PC-3 (cell line): ENCODE measurements at places on chromosomes 16 and 17. TPM values are rescaled to one million over a fixed set of nuclear protein-coding genes. Genes with fewer than 3 reads are reported as not detected.
A peak's percentile ranks its signal among the peaks of the same experiment; 100 is the strongest.

- no peak for DNase-seq
- no peaks in the 10 kb centered on the region for H3K36me3 ChIP-seq
- no peak overlapping the region for H3K27ac ChIP-seq
- no peak overlapping the region for H3K4me3 ChIP-seq
Measured at GRCh38 chr16:68848786-68849185, 5.5 kb downstream of the TANGO6 start.

DNA sequence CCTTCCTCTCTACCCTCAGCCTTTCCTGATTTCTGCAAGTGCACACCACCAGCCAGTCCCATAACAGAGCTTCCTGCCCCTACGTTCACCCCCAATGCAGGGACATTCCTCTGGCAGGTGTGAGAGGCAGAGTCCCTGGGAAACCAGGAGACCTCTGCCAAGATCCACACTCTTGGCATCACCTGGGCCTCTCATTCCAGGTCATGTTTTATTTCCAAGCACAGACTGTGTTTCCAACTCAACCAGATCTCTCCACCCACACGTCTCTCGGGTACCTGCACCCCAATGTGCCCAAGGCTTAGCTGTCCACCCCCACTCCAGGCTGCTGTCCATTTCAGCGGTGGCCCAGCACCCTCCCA is 21.0 kb upstream of the PHB1 start:
- DNase-seq, result no peak
- peaks cover 47% of the 10 kb centered on the region for H3K27me3 ChIP-seq

DNA sequence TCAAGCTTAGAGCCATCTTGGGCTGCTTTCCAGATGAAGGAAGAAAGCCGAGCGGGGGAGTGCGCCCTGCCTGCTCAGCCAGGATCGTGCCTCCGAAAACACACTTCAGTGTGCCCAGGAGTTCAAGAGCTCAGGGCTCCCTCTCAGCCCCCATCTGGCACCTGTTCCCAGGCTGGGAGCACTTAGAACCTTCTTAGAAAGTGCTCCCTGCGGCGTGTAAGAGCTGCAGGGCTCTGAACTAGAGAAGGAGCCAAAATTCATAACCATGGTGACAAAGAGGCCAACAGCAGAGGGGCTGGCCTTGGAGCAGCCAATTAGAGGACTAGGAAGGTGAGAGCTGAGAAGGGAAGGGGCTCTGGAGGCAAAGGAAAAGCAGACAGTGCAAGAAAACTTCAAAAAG is 59.0 kb upstream of the TNRC6C start:
- H3K36me3 ChIP-seq, result no peaks in the 10 kb centered on the region
- H3K27me3 ChIP-seq, result peaks cover 71% of the 10 kb centered on the region
- H3K4me1 ChIP-seq, result no peaks in the 10 kb centered on the region
- no peak for DNase-seq

- H3K36me3 ChIP-seq, result peaks cover 18% of the 10 kb centered on the region
- no peaks in the 10 kb centered on the region for H3K27me3 ChIP-seq
- peak overlapping the region; percentile 40; the same call in 1 of the 2 replicates for H3K27ac ChIP-seq
- H3K4me1 ChIP-seq, result peaks cover 20% of the 10 kb centered on the region
Measured at GRCh38 chr16:66751053-66751302, 431 bp downstream of the DYNC1LI2 start.

- H3K27ac ChIP-seq, result no peak overlapping the region
- DNase-seq, result no peak
- no peaks in the 10 kb centered on the region for H3K36me3 ChIP-seq
- H3K4me1 ChIP-seq, result no peaks in the 10 kb centered on the region
- H3K27me3 ChIP-seq, result no peaks in the 10 kb centered on the region
Measured at GRCh38 chr17:34113089-34113488, 142.0 kb upstream of the CCL2 start.

DNA sequence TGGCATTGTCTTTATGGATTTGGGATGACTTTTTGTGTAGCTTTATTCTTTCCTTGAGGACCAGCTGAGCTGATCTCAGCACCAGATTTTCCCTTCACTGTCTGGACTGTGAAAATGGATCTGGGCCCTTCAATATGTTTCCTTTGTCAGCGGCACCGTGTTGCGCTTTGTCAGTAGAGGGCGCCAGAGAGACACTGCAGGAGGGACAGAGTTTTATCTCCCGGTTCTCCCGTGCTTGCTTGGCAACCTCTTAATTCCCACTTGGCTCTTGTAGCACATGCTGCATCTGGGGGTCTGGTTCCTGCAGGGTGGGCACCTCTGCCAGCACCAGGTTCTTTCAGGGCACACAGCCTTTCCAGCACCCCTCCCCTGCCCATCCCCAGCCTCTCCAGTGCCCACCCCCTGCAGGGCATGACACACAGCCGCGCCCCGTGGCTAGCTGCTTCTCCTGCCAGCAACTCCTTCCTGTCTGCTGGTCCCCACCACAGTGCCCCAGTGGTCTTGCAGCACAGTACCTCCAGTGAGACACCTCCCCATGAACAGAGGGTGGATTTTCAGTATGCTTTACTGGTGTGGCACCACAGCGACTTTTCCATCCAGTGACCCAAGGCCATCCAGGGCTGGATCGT is 19.6 kb downstream of the OR1D5 start:
- H3K27ac ChIP-seq, result no peak overlapping the region
- H3K4me3 ChIP-seq, result no peak overlapping the region
- H3K27me3 ChIP-seq, result no peaks in the 10 kb centered on the region
- DNase-seq, result no peak
- H3K4me1 ChIP-seq, result 0 out of 2 replicates have a peak, but pooled peaks cover 6% of the 10 kb centered on the region

GRCh38 chr16:15949210-15950160 is at the start of gene ABCC1:
Gene ABCC1 (plus strand): TSS chr16:15949616. CDS start chr16:15949752, 136 bp downstream.
- DNase-seq, result peak; percentile 49
- H3K27ac ChIP-seq, result peak within 1 kb of the TSS; percentile 40
- H3K36me3 ChIP-seq, result no peaks in the 10 kb centered on the region
- peaks cover 22% of the 10 kb centered on the region for H3K4me1 ChIP-seq

The ADCY9 gene
- 6.2 and 9.9 TPM in 2 replicates for total RNA-seq

The EPX gene
- total RNA-seq, result not detected in 2 replicates

The CPNE7 gene
- total RNA-seq, result 29.7 and 49.2 TPM in 2 replicates

The CIBAR2 gene
- total RNA-seq, result not detected in 2 replicates

The FHOD1 gene
- 45.5 and 57.1 TPM in 2 replicates for total RNA-seq
